Germinal center (tissue), 1 donor: ENCODE measurements at places on chromosomes 1 and 21.

GRCh38 chr1:40717955-40718354 is 26.5 kb downstream of the NFYC start:
- DNase-seq = no peak

- DNase-seq = no peak
Observed at GRCh38 chr1:198649968-198650338, 11.1 kb downstream of the PTPRC start.

DNA sequence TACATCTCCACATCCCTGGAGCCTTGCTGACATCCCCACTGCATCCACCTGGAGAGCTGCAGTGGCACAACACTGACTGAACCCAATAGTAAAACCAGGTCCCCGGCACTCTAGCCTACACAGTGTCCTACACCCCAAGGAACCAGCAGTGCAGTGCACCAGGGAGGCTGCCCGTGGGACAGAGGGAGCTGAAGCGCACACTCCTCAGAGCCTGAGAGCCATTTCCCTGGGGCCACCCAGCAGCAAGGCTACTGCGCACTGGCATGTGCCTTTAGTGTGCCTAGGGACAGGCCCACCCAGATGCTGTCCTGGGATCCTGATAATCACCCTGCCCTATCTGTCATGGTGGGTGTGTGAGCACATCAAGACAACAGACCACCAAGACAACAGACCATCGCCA is 31.9 kb downstream of the NSL1 start:
- no peak for DNase-seq

GRCh38 chr1:56378341-56379070 is 200.9 kb downstream of the PLPP3 start:
- DNase-seq = no peak

- DNase-seq = no peak
Observed at GRCh38 chr21:43884012-43884860, 19.2 kb downstream of the AGPAT3 start.

DNA sequence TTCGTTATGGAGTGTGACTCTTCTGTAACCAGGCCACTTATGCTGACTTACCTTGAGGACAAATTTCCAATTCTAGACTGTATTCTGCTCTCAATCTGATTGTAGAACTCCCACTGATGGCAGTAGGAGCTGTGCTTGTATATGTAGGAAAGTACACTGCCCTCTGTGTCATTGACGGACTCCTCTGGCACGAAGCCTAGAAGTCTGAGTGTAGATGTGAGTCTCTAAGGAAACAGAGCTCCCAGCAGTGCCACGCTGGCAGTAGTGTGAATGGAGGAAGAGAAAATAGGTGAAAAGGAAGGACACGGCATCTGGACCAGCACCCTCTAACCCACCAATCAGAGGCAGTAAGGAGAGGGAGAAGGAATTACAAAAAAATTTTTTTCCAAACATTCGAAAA is 130.4 kb upstream of the ADGRL2 start:
- DNase-seq = no peak
